ENCODE measurements at places on chromosomes 12 and 14. TPM values are rescaled to one million over a fixed set of nuclear protein-coding genes. Genes with fewer than 3 reads are reported as not detected.
A peak's percentile ranks its signal among the peaks of the same experiment; 100 is the strongest.

BICD1 gene
- polyA plus RNA-seq, result 17.6 TPM

KTN1 gene
- 112 TPM for polyA plus RNA-seq

ZC3H10 gene
- 4.2 TPM for polyA plus RNA-seq

ADSS1 gene
- not detected for polyA plus RNA-seq

CFAP251 gene
- polyA plus RNA-seq, result 0.14 TPM

NRXN3 gene
- polyA plus RNA-seq, result 1.3 TPM

TAC3 gene
- not detected for polyA plus RNA-seq

METAP2 gene
- polyA plus RNA-seq, result 66.3 TPM

EPYC gene
- polyA plus RNA-seq, result not detected

MGST1 gene
- polyA plus RNA-seq, result 244 TPM

GPR137C gene
- 0.10 TPM for polyA plus RNA-seq

OAS1 gene
- polyA plus RNA-seq, result 48.1 TPM

GALNT8 gene
- polyA plus RNA-seq, result 0.11 TPM

SLC2A14 gene
- 0.23 TPM for polyA plus RNA-seq

DNA sequence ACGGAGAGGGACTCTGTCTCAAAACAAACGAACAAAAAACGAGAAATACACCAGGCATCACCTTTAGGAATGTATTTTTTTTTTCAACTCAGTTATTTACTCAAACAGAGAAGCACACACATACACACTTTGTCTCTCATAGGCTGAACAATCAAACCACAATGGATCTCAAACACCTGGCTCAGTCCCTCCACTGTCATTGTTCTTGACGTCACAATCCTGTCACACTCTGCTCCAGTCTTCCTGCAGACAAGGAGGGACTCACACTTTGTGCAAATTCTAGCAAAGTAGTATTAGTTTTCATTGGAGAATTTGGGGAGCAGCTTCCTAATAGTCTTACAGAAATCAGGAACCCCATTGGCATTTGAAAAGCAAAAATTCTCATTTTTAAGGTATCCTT lies 727.8 kb downstream of the BCL11B start:
- DNase-seq, result no peak

GRCh38 chr12:117890137-117890536 lies 78.7 kb downstream of the KSR2 start:
- DNase-seq, result no peak

- DNase-seq, result no peak
Measured at GRCh38 chr14:69543341-69544115, 31.1 kb downstream of the CCDC177 start.

DNA sequence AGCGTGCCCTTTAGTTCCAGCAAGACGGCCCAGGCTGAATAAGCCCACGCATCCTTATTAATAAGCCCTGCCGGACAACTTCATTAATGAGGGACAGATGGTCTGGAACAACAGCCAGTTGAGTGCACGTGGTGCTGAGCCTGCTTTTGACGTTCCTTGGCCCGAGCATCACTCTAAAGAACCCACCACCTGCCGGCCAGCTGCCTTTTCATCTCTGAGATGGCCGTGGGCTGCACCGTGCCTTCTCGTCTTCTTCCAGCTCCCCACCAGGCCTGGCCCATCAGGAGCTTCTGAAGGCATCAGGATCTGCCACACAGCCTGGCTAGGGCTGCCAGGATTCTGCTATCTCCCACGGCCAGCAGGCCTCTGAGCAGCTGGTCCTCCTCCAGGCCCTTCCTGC lies 80.0 kb downstream of the AACS start:
- no peak for DNase-seq

- DNase-seq, result no peak
Measured at GRCh38 chr12:75712223-75712622, 200.8 kb upstream of the KRR1 start.

GRCh38 chr12:31570880-31571279 lies 20.1 kb downstream of the DENND5B start:
- no peak for DNase-seq

GRCh38 chr14:74591394-74591793 lies 20.6 kb downstream of the LTBP2 start:
- no peak for DNase-seq

- no peak for DNase-seq
Measured at GRCh38 chr14:81187832-81188522, 32.8 kb downstream of the GTF2A1 start.

DNA sequence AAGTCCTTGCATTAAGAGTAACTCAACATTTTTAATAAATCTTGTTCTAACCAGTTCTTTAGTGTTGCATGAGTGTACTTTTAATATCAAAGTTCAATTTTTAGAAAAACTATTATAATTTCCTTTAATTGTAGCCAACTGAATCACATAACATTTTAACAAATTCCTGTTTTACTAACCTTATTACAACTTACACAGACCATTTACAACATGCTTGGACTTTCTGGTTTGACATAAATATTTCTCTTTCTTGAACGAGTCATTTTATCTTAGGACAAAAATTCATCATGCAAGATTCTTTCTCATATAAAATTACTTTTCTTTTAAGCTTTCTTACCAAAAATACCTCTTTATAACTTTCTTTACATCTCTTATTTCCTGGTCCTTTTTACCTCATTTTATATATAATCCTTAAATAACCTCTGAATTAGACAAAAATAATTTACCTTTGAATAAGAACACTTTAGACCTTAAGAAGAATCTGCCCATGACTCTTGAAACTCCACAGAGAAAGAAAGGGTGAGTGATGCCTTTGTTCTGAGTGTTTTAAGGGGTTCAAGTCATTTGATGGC lies 3.9 kb downstream of the SLCO1A2 start:
- no peak for DNase-seq

DNA sequence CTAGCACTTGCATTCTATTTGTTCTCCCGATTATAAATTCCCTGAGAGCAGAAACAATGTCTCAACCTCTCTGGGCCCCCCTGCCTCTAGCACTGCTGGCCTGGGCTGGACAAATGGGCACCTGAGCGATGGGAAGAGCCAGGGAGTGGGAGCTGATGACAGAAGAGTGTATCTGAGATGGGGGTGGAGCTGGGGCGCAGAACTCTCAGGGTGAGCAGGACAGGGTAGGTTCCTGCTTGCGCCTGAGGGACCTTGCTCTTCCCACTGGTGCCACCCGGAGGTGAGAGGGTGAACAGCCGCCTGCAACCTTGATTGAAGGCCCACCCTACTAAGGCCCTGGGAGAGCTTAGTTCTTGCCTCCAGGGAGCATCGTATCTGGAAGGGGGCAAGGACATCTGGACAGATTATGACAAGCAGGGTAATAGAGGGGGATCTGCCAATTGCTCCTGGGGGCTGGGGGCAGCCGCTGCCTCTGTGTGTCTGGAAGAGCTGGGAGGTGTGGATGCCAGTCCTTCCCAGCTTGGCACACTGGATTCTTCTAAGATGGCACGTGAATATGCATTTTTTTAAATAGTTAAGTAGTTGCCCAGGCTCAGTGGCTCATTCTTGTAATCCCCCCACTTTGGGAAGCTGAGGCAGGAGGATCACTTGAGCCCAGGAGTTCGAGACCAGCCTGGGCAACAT lies 43.0 kb upstream of the TSPAN9 start:
- no peak for DNase-seq

GRCh38 chr12:38954238-38954873 lies 49.0 kb upstream of the CPNE8 start:
- DNase-seq, result no peak

DNA sequence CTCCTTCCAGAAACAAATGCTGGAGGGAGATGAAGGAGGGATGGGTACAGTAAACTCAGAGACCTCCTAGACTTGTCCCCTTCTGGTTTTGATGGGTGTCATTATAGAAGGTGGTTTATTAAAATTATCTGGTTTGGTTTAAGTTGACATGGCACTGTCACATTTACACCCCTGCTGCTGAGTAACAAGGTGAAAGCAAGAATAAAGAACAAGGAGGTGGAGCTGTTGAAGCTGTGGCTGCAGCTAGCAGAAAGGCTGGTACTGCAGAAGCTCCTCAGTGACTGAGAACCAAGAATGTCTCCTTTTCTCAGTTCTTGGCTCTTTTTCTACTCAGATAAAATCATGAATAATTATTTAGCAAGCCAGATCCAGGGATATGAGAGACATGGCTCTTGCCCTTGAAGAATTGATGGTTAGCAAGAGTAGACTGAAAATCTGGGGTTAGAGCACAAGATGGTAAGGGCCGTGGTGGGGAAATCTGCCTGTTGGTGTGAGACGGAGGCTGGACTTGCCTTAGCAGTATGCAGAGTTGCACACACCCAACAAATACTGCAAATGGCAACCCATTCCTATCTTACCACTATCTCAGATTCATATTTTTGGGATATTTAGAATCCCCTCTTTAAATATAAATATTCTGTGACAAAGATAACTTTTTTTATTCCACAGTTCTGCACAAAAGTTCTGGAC lies at the start of gene GZMH:
GZMH (minus strand) TSS at position 31 of the 690 bp plus-strand sequence. CDS start 72 bp downstream, outside the sequence.
- no peak for DNase-seq

DNA sequence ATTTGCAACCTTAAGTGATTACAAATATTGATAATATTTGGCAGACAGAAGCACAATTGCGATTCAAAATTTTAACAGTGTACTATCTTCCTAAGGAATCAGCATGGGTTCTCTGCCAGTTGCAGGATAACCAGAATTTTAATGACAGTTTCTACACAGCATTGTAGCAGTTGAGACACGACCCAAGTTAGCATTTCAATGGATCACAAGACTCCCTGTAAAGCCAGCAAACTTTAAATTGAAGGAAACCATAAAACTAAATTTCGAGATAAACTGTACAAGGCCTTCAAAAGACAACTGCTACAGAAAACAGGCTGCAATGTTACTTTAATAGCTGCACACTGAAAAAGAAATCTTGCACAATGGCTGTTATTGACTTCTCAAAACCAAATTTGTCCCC lies 154.9 kb downstream of the MED13L start:
- no peak for DNase-seq

- DNase-seq, result no peak
Measured at GRCh38 chr12:6925540-6926279, 2.0 kb upstream of the ATN1 start.

DNA sequence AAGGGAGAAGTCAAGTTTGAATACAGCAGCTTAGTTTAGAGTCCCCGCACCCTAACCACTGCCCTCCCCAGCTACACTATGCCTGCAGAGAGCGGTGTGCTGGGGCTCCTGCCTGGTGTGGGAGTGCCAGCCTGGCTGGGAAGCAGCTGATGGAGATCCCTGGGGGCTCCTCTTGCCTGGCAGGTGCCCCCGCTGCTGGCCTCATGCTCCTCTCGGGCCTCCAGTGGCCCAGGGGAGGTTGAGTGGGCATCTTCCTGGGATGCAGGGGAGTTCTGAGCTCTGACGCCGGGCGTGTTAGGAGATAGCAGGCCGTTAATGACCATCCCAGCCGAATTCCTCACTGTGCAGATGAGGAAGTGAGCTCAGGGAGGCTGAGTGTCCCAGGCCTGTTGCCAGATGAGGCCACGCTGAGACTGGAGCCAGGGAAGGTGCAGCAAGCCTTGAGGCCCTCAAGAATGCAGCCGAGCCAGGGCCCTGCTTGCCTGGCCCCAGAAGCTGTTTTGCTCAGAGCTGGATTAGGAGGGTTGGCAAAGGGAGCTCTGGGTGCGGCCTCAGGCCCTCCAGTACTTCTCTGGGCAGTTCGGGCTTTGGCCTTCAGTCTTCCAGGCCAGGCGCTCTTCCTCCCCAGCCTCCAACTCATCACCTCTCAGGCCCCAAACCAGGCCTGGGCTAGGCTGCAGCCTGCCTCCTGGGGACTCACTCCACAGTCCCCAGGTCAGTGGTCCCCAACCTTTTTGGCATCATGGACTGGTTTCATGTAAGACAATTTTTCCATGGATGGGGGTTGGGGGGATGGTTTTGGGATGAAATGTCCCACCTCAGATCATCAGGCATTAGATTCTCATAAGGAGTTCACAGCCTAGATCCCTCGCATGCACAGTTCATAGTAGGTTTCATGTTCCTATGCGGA lies 6.6 kb upstream of the CYP46A1 start:
- no peak for DNase-seq

GRCh38 chr12:49702676-49703215 lies 4.5 kb downstream of the FMNL3 start:
- DNase-seq, result no peak

DNA sequence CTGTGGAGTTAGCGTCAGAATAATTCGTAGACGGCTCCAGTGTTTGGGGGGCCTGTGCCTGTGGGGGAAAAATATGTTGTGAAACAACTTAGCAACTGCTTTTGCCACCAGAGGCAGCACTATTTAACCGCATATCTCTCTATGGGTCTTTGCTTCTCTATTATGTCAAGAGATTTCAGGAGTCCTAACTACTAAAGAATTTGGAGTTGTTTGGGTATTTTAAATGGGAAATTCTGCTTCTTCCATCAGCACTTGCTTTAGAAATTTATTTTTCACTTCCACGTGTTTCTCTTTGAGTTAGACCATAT lies 594 bp upstream of the CLEC14A start:
- no peak for DNase-seq

GRCh38 chr14:104504172-104504735 lies 75.3 kb upstream of the C14orf180 start:
- DNase-seq, result no peak

- DNase-seq, result no peak
Measured at GRCh38 chr12:8157484-8158198, 826 bp downstream of the ZNF705A start.

DNA sequence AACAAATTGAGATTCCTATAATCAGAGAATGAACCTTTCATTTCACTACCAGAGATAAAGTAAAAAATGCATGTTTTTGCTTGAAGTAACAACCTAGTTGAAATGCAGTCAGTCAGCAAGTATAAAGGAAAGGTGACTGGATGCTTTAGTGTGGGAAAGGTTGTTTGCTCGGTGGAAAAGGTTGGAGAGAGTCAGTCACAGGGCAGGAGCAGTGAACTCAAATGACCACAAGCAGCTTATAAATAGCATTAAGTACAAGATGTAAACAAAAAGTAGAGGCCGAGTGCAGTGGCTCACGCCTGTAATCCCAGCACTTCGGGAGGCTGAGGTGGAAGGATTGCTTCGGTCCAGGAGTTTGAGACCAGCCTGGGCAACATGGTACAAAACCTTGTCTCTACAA lies 98.1 kb upstream of the FGD4 start:
- no peak for DNase-seq

GRCh38 chr12:79453820-79454219 lies 236.9 kb downstream of the PAWR start:
- no peak for DNase-seq

DNA sequence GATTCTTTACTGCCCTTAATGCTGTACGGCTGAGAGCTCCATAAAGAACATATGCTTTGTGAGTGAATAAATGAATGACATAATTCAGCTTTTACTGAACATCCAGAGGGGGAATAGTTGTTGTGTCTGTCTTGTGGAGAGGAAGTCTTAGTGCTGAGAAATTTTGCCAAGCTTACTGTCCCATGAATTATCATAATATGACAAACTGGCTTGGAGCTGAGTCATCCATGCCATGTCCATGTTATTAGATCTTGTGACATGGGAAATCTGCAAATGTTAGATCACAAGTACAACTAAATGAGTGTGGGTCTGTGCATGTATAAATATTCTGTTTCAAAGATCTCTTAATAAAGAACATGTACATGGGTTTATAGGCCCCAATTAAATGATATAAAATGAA lies 350.4 kb downstream of the BMP4 start:
- DNase-seq, result no peak

GRCh38 chr14:71328183-71328582 lies 420.9 kb downstream of the PCNX1 start:
- peak; percentile 66 for DNase-seq

All from GM12878 (cell line).